ENCODE measurements at places on chromosomes 5 and 9. TPM values are rescaled to one million over a fixed set of nuclear protein-coding genes. Genes with fewer than 3 reads are reported as not detected.

The CYLC2 gene
- not detected for total RNA-seq

The N4BP3 gene
- total RNA-seq = 8.6 TPM

The IPO11 gene
- 36.8 TPM for total RNA-seq

The FOXD4L3 gene
- not detected for total RNA-seq

The GABBR2 gene
- total RNA-seq = 2.0 TPM

The MEIKIN gene
- not detected for total RNA-seq

The NEURL1B gene
- total RNA-seq = 27.9 TPM

The FABP6 gene
- total RNA-seq = not detected

The WNT8A gene
- total RNA-seq = 0.18 TPM

The SPINK4 gene
- total RNA-seq = not detected

The ZNF300 gene
- total RNA-seq = 16.3 TPM

The OGN gene
- 46.5 TPM for total RNA-seq

The TLE1 gene
- 90.2 TPM for total RNA-seq

The PCA3 gene
- total RNA-seq = 0.12 TPM

The RASGEF1C gene
- 0.93 TPM for total RNA-seq

The OR13C4 gene
- not detected for total RNA-seq

The NDST1 gene
- 88.0 TPM for total RNA-seq

The SLC36A2 gene
- total RNA-seq = 6.4 TPM

The KLF4 gene
- 17.3 TPM for total RNA-seq

The RGS3 gene
- total RNA-seq = 65.4 TPM

The NUTM2G gene
- total RNA-seq = not detected

The FOXD4L5 gene
- 0.06 TPM for total RNA-seq

The CCDC152 gene
- total RNA-seq = 1.6 TPM

The PCAT7 gene
- total RNA-seq = 0.06 TPM

The CNTNAP3B gene
- total RNA-seq = 16.5 TPM

The MARCHF3 gene
- 10.7 TPM for total RNA-seq

The MORN5 gene
- total RNA-seq = 1.6 TPM

The ADAMTS2 gene
- 32.0 TPM for total RNA-seq

The MARCOL gene
- not detected for total RNA-seq

The HK3 gene
- 11.3 TPM for total RNA-seq

The BRD3 gene
- total RNA-seq = 30.0 TPM

The PRDM9 gene
- total RNA-seq = not detected

The HAND1 gene
- total RNA-seq = not detected

The BHMT gene
- total RNA-seq = 359 TPM

The HCN1 gene
- total RNA-seq = 0.64 TPM

The EQTN gene
- 1.4 TPM for total RNA-seq

The SLC25A48 gene
- 6.2 TPM for total RNA-seq

The CYSRT1 gene
- 0.76 TPM for total RNA-seq

The GMCL2 gene
- total RNA-seq = not detected

The LCN9 gene
- not detected for total RNA-seq

The PGM5 gene
- total RNA-seq = 54.2 TPM

The LSM11 gene
- total RNA-seq = 6.9 TPM

The PDE6A gene
- total RNA-seq = 0.06 TPM

The BASP1 gene
- 47.3 TPM for total RNA-seq

The GABRA6 gene
- total RNA-seq = not detected

The ENC1 gene
- 180 TPM for total RNA-seq

The ZNF367 gene
- 8.5 TPM for total RNA-seq

The GNAQ gene
- 39.0 TPM for total RNA-seq

The OR1Q1 gene
- not detected for total RNA-seq

Measured in metanephros (tissue), 2 donors.